HL-60 (cell line): ENCODE measurements at places on chromosomes 5 and 9.

DNA sequence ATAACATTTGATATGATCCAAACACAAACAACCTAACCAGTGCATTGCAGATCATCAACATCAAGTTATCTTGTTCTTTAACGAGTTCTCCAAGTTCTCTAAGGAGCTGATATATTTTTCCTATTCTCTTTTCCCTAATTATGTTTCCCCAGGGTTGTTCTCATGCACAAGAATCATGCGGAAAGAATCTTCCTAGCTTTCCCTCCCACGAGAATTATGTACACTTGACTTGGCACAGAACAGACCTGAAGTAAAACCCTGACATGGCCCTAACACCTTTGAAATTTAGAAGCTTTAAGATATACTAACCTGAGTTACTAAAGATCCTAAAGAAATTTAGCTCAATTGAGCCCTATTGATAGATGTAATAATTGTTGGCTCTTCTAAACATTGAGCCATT lies 110.7 kb upstream of the FST start:
- no peak for DNase-seq

- no peak for DNase-seq
Observed at GRCh38 chr5:89010512-89010911, 127.5 kb upstream of the MEF2C start.

DNA sequence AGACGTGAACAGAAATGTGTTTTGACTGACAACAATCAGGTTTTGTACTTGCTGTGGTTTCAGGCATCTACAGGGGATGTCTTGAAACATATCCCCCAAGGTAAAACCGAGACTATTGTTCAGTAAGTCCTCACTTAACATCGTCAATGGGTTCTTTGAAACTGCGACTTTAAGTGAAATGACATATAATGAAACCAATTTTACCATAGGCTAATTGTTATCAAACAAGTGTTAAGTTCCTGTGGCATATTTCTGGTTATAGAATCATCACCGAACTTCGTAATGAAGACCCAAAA lies 16.4 kb upstream of the OMD start:
- DNase-seq: no peak

DNA sequence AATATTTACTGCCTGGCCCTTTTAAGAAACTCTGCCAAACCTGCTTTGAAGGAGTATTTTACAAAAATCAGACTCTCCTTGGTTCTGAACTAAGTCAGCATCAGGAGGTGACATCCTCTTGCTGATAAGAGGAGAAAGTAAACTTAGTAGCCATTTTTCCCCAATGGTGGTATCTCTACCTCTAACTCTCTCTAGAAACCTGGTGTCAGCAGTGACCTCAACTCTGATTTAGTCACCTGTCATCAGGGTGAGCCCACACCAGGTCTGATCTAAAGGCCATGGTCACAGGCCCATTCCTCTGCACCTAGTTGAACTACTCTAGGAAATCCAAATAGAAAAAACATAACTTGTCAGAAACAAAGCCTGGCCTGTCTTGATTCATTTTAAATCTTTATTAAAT lies 4.2 kb downstream of the CARNMT1 start:
- DNase-seq: no peak

- no peak for DNase-seq
Observed at GRCh38 chr9:136621734-136622093, 41.0 kb upstream of the EGFL7 start.
